ENCODE measurements at places on chromosomes 3 and 15. TPM values are rescaled to one million over a fixed set of nuclear protein-coding genes. Genes with fewer than 3 reads are reported as not detected.

ULK4 gene
- total RNA-seq: 12.6 TPM

ADAMTSL3 gene
- total RNA-seq: 0.07 TPM

ARPIN gene
- total RNA-seq: not detected

TOP2B gene
- total RNA-seq: 125 TPM

MYO5C gene
- total RNA-seq: 1.2 TPM

UCN2 gene
- total RNA-seq: not detected

MKRN3 gene
- total RNA-seq: 1.7 TPM

NIPA2 gene
- total RNA-seq: 48.7 TPM
